ENCODE measurements at places on chromosomes 4 and X.

DNA sequence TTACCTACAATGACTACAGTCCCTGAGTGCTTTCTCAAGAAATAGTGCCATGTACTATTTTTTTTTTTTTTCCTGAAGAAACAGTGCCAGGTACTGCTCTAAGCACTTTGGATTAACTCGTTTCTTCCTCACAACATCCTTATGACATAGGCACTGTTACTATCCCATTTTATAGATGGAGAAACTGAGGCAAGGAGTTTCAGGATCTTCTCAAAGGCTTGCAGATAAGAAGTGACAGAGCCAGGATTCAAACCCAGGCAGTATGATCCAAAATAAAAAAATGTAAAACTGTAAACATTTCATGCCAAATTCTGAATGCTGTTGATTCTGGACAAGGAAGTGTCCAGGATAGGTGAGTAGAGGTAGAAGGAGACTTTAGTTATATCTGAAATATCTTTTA, 1.1 kb downstream of the FANCB start:
- DNase-seq, result no peak

- no peak for DNase-seq
Measured at GRCh38 chr4:139514382-139515059, 41.5 kb downstream of the SETD7 start.

DNA sequence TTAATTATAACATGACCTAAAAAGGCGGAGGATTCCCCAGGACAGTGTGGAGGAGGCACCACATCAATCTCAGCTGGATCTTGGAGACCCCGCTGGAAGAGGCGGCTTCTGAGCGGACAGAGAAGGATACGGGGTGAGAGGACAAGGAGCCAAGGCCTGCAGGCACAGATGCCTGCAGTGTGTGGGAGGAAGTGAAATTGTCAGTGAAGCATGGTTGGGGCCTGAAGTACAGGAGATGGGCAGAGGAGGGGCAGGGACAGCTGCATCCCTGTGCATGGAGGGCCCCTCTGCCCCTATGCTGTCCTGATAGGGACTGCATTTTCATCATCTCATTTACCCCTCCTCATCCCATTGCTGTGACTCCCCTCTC, 1.7 kb upstream of the SLC2A9 start:
- DNase-seq, result no peak

DNA sequence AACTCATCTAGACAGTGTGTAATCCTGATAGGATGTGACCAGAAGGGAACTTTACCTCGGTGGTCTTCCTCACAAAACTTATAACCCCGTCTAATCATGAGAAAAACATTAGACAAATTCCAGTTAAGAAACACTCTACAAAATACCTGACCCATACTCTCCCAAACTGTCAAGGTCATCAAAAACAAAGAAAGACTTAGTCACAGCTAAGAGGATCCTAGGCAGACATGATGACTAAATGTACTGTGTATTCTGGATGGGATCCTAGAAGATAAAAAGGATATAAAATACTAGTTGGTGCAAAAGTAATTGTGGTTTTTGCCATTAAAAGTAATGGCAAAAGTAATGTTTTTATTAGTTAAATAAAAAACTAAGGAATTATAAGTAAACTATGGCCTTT, 81.6 kb downstream of the DTHD1 start:
- no peak for DNase-seq

GRCh38 chr4:85452058-85452731, 22.8 kb upstream of the ARHGAP24 start:
- no peak for DNase-seq

DNA sequence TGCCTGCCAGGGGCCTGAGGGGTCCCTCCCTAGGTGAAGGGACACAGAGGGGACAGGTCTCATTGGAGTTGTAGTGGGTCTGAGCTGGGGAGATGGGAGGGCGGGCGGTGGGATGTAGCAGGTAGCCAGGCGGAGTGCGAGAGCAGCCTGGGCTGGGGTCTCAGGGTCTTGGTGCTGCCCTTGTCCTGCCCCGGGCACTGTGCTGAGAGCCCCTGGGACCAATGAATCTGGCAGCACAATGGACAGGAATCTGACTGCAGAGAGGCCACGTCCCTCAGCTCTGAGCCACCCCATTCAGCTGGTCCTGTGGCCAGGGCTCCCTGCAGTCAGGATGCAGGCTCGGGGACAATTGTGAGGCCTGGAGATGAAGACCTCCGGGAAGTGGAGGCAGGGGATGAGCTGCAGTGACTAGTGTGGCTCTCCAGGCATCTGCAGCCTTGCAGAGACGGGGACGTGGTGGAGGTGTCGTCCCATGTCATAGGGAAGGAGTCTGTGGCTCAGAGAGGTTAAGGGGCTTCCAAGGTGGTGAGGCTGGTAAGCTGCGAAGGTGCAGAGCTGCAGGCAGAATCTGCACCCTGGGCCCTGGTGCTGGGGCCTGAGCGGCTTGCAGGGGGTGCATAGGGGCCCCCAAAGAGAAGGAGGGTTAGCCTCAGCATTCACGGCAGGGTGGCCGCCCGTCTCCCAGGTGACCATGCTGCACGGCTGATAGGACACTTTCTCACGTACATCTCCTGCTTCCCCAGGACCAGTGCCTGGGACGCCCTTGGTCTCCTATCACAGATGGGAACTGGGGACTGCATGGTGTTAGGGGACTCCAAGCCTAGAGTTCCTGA, 20.6 kb downstream of the NSG1 start:
- no peak for DNase-seq

- no peak for DNase-seq
Measured at GRCh38 chrX:39899856-39900776, 197.6 kb downstream of the BCOR start.

DNA sequence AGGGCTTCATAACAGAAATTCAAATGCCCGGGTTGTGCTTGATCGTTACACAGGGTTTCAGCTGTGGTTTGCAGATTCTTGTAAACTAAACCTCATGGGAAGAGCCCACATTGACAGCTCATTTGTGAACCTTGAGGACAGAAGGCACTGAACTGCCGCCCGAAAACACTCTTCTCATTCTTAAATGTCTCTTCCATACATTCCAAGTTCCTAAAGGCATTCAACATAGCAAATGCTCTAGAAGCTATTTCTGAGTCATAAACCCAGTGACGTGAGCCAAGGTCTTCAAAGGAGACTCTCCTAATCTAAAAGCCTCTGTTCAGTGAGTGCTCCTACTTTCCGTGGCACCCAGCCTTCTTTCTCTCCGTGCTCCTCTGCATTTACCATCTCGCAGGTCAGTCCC, 737.8 kb upstream of the FRG1 start:
- DNase-seq, result no peak

- DNase-seq, result no peak
Measured at GRCh38 chrX:70439016-70439415, 5.6 kb upstream of the DLG3 start.

DNA sequence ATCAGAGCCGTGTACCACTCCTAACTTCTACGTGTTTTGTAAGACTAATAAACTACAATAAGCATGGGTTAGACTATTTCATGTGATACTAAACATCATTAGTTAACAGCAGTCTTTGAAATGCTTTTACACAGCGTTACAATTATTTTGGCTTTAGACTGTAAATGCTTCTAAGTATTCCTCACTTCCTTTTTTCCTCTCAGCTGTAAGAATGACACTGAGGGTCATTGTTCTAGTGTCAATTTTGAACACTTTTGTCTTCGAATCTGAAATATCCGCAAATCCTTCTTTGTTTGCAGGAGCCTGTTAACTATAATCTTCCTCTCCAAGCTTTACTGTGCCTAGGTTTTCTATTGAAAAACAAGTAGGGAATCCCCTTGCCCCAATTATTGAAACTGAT, 1.5 kb downstream of the ABCE1 start:
- DNase-seq, result no peak

GRCh38 chr4:56821381-56822243, at the start of gene SPINK2:
Gene SPINK2 (minus strand): TSS chr4:56821701. CDS start chr4:56821662, 39 bp downstream.
- peak; percentile 56 for DNase-seq

Measured in activated naive CD4-positive, alpha-beta T cell treated with anti-CD3 and anti-CD28 coated beads, Interleukin-2, amount 50 U/mL, for 72 hours (primary cell).